ENCODE measurements at places on chromosomes 6 and 20. TPM values are rescaled to one million over a fixed set of nuclear protein-coding genes. Genes with fewer than 3 reads are reported as not detected.

DNA sequence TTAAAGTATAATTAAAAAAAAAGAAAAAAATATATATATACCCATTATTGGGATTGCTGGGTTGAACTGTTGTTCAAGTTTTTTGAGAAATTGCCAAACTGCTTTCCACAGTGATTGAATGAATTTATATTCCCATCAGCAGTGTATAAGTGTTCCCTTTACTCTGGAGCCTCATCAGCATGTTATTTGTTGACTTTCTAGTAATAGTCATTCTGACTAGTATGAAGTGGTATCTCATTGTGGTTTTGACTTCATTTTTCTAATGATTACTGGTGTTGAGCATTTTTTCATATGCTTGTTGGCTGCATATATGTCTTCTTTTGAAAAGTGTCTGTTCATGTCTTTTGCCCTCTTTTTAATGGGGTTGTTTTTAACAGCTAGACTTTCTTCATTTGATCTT lies 1260.8 kb upstream of the GJE1 start:
- no peak for DNase-seq

DNA sequence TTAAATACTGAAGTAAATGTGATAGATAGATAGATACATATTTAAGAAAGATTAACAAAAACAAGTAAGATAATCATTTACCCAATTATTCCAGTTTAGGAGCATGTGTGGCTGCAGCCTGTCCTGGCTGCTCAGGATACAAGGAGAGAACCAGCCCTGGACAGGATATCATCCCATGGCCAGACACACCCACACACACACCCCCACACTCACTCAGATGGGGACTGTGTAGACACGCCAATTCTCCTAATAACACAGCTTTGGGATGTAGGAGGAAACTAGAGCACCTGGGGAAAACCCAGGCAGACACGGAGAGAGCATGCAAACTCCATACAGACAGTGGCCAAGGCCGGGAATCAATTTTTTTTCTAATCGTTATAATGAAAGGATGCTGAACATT lies 45.6 kb downstream of the GFOD1 start:
- no peak for DNase-seq

GRCh38 chr6:8969747-8970146 lies 534.4 kb upstream of the SLC35B3 start:
- DNase-seq = no peak

DNA sequence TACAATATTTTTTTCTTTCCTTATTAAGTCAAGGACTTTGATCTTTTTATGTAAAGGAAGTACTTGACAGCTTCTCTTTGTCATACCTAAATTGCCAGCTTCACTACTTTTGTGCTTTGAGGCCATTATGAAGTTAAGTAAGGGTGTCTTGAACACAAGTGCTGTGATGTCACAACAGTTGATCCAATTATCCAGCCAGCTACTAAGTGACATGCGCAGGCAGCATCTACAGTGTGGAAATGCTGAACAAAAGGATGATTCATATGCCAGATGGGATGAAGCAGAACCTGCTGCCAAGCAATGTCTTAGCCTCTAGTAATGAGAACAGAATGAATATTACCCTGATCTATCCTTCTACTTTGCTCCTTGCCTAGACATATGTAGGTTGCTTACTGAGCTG lies 68.3 kb upstream of the TMEM244 start:
- no peak for DNase-seq

Gene C6orf52
- 14.3 TPM for total RNA-seq

Gene LST1
- total RNA-seq = 1.2 TPM

Gene HCK
- total RNA-seq = 4.5 TPM

Gene BTNL2
- 0.74 TPM for total RNA-seq

Gene PTPRK
- total RNA-seq = 13.3 TPM
